ENCODE measurements at places on chromosomes 11 and 22.

DNA sequence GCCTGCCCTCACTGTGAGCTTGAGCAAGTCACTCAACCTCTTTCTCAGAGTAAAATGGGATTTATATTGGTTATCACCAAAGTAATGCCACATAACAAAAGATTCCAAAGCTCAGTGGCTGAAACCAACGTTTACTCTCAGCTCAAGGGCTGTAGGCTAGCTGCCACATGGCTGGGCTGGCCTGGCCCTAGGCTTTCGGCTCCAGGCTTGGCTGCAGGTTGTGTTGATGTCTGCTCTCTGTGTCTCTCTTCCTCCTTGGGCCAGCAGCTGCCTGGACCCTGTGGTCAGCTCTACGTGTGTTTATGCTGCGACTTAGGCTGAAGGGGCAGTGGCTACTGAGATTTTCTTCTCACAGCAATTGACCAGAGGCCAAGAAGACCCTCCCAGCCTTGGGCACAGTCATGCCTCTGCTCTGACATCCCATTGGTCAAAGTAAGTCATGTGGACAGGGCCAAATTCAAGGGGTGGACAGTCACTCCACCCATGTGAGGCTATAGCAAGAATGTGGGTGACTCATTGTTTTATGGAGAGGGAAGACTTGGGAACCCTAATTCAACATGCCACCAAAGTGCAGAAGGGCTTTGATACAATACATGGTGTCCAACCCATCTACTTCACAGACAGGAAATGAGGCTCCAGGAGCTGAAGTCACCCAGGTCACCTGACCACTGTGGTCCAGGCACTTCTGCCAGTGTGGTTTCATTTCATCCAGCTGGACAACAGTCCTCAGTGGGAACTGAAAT lies 90.6 kb downstream of the TSPAN18 start:
- DNase-seq = no peak

DNA sequence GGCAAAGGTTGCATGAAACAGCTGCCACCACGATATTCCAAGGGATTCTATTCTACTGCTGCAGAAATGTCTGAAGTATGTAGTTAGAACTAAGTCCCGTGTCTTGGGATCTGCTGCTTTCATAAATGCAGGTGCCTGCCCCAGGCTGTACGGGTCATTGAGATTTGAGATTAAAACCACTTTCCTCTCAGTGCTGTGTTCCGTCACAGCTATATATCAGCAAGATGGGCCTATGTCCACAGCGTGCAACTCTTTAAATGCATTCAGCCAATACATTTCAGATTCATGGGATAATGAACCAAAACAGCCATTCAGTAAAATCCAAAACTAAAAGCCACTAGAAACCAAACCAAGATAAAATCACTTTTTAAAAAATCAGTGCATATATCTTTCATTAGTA lies 107.3 kb upstream of the LUZP2 start:
- DNase-seq = no peak

DNA sequence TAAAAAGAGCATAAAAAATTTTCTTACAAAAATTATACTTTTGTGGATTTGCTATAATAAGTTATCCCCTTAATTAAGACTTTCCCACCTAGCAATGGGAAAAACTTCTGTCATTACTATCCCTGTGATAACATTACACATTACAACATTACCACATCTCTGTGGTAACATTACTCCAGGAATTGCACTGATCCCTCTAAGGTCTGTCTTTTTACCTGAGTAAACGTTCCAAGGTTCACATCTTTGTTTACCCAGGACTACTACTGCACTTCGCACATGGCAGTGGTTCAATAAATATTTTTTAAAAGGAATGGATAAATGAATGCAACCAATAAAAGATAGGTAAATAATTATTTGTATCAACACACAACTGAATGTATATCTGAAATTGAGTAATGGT lies 92.4 kb upstream of the NOX4 start:
- DNase-seq = no peak

DNA sequence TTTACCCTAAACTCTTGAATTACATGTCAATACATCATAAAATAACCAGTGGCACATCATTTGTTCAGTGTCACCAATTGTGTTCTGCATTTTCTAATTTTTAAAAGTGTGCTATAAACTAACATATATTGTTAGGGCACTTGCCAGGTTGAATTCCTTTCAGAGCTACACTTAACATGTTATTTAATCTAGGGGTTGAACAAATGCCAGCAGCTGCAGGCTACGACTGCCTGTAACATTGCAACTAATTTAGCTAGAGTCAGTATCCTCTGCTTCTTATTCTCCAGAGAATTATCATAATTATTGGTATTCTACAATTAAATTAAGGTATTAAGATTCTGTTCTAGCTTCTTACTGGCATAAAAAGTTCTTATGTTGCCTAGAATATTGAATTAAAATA lies 46.4 kb upstream of the ARHGAP42 start:
- DNase-seq = no peak

DNA sequence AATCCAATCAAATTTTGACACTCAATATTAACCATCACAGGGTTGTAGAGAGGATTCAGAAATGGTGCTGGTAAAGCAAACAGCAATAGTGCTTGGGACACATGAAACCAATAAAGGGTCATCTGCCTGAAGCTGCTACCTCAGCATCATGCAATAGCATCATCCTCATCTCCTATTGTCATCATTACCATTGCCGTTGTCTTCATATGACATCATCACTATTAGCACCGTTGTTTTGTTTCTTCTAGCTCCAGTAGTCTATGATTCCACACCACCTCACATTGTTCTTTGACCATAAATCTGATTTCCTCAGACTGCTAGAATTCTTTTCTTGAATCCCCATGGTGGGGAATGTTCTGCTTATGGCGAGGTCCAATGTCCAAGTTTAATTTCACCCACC lies 52.8 kb upstream of the GRK3 start:
- DNase-seq = no peak

GRCh38 chr22:43901976-43902643 lies 10.3 kb upstream of the PNPLA5 start:
- no peak for DNase-seq

DNA sequence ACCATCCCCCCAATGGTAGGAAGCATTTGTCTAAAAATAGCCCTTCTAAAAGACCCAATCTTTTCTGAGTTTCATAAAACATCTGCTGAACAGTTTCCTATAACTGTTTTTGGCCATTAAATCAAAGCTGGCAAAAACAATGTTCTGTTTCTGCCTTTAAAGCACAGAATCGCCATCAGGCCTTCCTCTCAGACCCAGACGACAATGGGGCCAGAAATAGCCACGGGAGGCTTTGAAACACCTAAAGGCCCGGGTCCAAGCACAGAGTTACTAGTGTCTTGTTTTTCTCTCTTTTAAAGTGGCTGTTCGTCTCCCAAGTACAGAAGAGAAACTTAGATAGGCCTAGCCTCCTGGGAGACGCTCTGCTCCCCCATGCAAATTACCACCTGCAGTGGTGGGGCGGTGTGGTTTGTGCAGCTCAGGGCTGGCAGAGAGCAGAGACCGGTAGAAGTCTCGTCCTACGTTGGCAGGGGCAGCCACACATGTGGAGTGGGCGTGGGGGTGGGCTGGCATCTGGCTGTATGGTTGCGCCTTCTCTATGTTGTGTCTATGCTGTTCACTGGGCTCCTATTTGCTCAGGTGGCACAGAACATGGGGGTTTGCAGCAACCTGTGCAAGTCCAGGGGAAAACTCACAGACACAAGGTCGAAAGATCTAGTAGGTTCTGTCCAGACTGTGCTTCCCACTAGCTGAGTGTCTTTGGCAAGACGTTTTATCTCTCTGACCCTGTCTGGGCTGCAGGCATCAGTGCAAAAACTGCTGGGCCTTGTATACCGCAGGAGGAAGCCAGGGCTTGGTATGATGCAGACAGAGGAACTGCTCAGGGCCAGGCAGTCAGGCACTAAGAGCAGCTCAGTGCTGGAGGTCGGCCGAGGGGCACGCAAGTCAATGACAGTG lies 23.6 kb upstream of the ETS1 start:
- DNase-seq = no peak

GRCh38 chr11:31809857-31810778 lies 1.0 kb downstream of the PAX6 start:
- DNase-seq = peak; percentile 3

DNA sequence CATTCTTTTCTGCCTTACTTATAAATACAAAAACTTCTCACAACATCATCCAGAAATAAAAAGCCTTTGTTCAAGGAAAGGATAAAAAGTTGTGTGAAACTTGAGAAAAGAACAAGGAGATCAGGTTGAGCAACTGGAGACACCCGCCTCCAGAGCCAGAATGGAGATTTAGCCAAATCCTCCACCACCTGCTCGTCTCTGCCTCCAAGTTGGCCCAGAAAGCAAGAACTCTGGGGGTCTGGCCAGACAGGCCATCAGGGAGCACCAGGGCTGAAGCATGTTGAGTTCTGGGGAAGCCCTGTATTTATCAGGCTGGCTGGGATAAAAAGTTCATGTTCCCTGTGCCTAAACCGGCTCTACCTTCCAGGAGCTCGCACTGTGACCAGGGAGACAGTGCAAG lies 14.9 kb downstream of the SMCO4 start:
- DNase-seq = no peak

DNA sequence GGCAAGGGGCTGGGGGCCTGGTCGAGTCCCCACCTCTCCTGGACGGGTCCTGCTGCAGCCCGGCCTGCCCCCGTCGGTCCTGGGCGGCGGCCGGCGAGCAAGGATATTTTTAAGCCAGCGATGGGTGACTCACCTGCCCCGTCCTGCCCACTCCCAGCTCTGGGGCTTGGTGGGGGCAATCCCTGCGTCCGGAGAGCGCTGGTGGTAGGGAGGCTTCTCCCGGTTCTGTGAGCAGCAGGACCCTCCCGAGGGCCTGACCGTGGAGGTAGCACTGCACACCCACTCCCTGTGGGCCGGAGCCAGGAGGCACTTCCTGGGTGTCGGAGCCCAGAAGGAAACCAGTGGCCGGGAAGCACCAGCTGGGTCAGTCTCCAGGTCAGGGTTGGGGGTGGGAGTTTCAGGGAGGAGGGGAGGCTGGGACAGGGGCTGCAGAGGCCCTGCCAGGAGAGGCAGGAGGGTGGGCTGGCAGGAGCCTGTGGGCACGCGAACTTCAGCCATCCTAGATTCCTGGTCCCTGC lies 467 bp downstream of the EPS8L2 start:
- DNase-seq = peak; percentile 41

DNA sequence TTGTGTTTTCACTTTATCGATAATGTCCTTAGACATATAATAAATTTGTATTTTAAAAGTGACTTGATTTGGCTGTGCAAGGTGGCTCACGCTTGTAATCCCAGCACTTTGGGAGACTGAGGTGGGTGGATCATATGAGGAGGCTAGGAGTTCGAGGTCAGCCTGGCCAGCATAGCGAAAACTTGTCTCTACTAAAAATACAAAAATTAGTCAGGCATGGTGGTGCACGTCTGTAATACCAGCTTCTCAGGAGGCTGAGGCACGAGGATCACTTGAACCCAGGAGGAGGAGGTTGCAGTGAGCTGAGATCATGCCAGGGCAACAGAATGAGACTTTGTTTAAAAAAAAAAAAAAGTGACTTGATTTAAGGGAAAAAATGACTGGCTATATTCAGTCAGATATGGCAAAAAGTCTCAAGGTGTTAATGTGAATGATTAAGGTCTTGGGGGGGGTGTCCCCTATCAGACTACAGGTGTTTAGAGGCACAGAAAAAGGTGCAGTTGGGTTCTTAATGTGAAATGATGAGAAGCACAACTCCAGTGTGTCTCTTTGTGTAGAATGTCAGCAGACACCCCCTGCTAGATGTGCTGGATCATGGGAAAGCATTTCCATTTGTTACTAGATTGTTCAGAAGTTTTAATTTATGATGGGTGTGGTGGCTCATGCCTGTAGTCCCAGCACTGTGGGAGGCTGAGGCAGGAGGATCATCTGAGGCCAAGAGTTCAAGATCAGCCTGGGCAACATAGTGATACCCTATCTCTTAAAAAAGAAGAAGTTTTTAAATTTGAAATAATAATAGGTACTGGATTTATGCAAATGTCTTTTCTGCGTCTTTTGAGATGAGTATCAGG lies 17.0 kb downstream of the NEAT1 start:
- DNase-seq = no peak

DNA sequence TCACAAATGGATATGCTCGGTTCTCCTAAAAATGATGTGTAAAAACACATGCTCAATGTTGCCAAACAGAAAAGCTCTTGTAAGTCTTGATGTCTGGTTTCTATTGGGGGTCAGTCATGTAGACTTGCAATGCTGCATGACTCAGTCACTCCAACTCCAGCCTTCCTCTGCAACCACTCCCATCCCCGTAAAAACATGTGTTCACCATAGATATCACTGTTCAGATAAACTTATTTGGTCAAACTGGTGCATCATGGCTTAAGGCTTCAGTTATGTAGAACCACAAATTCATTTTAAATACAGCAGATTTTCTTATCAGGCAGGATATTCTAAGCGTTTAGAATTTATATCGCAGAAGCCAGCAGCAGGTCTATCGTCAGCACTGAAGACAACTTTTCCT lies 298.4 kb upstream of the LUZP2 start:
- DNase-seq = no peak

GRCh38 chr22:37267661-37268413 lies 14.5 kb upstream of the CYTH4 start:
- DNase-seq = no peak

DNA sequence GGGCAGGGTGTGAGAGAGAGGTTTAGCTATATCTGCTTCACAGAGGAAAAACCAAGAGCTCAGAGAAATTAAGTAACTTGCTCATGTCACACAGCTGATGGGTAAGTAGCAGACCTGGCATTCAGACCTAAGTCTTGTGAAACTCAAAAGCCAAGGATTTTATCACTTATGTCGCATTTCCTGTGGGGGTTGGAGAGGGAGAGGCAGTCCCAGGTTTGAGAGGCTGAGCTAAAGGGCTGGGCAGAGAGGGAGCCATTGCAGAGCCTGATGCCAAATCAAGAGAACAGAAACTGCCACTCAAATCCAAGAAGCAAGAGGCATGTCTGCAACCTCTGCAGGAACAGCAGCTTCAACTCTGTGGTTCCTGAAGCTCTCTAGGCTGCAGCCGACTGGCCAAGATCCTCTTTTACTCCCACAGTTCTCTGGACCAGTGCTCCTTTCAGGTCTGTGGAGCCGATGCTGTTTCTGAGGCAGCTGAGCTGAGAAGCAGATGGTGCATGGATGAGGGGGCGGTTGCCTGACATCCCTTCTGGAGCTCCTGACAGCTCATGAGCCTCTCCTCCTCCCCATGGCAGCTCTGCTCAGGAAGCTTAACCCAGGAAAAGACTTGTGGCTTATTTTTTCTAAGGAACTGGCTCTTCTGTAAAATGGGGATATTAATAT lies 47.6 kb upstream of the NAV2 start:
- no peak for DNase-seq

Measured in LoVo (cell line).